ENCODE measurements at places on chromosomes 5 and 9.

DNA sequence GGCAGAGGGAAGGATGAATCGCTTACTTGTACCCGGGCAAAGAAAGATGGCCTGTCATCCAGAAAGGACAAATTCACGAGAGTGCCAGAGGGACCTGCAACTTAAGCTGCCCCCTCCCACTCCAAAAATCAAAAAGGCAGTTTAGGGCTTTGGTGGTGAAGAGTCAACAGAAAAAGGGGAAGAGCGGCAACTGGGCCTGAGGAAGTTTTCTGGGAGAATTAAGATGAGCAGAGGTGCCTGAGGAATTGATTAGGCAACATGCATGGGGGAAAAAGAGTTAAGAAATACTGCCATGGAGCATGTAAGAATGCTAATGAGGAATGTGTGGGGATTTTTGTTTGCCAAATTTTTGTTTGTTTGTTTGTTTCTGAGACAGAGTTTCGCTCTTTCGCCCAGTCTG is 1.8 kb upstream of the ACTL7B start:
- DNase-seq, result no peak

GRCh38 chr9:120783602-120784047 is 9.6 kb downstream of the FBXW2 start:
- no peak for DNase-seq

GRCh38 chr5:131382407-131383395 is 118.8 kb downstream of the CDC42SE2 start:
- DNase-seq, result peak; percentile 36

DNA sequence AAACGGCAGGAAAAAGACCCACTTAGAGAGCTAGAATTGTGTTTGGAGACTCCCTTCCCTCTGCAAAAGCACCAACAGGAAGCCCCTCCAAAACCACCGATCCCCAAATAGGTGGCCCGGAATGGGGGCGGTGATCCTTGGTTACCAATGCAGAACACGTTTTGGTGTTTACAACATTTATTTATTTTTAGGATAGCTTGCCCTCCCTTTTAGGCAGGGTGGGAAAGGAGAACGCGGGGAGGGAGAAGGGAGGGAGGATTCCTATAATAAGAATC is 579 bp upstream of the NTRK2 start:
- no peak for DNase-seq

DNA sequence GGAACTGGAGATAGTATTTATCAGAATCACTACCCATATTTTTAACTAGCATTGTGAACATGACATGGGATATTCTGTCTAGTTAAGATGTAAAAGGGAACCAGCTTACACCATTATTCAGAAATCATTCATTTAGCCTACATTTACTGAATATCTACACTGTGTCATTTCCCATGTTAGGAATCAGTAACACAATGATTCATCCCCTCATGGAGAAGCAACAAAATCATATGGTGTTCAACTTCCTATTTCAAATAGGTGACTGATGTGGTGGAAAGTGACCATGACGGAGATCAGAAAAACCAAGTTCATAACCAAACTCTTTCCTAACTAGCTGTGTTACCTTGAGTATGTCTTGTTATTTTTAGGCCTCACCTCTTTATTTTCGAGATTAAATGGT is 550.0 kb upstream of the TUSC1 start:
- DNase-seq, result no peak

DNA sequence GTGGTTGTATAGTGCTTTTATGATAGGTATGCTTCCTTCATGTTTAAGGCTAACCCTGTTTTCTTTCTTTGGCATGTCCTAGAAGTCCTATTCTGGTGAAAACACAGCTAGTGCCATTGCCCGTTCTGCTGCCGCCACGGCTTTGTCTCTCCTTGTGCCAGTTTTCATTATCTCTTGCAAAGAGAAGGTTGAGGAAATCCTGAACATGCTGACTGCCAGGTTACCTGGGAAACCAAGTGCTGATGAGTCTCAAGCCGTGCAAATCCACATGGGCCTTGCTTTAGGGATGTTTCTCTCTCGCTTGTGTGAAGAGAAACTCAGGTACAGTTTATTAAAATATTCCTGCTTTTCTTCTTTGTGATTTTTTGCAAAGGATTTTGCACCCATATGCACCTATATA is 102.2 kb downstream of the HACD4 start:
- DNase-seq, result no peak

DNA sequence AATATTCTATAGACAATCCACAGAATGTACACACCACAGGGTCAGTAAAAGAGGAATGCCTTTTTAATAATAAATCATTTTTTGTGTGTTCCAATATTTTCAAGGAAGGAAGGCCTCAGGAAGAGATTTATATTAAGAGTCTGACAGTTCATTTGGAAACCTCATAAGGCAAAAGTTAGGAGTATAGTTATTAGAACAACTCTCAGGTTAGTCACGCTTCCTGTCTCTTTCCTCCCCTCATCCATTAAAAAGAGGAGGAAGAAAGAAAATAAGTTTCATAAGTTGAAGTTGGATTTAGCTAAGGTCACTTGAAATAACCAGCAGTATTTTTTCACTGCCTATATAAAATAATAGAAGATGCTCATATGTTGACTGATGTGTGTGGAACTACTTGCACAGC is 863.2 kb downstream of the PTPRD start:
- DNase-seq, result no peak

DNA sequence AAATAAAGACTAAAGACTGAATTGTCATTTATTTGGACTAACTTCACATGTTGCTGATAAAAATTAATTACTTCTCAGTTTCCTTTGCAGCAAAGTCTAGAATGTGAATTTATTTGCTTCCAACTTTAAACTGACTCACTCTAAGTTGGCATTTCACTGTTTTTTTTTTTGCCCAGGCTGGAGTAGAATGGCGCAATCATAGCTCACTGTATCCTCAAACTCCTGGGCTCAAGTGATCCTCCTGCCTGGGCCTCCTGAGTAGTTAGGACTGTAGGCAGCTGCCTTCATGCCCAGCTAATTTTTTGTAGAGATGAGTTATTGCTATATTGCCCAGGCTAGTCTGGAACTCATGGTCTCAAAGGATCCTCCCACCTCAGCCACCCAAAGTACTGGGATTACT is 3.5 kb downstream of the CCNB1 start:
- DNase-seq, result no peak

- DNase-seq, result no peak
These were observed 156.8 kb downstream of the MACROH2A1 start for GRCh38 chr5:135242021-135242865.

DNA sequence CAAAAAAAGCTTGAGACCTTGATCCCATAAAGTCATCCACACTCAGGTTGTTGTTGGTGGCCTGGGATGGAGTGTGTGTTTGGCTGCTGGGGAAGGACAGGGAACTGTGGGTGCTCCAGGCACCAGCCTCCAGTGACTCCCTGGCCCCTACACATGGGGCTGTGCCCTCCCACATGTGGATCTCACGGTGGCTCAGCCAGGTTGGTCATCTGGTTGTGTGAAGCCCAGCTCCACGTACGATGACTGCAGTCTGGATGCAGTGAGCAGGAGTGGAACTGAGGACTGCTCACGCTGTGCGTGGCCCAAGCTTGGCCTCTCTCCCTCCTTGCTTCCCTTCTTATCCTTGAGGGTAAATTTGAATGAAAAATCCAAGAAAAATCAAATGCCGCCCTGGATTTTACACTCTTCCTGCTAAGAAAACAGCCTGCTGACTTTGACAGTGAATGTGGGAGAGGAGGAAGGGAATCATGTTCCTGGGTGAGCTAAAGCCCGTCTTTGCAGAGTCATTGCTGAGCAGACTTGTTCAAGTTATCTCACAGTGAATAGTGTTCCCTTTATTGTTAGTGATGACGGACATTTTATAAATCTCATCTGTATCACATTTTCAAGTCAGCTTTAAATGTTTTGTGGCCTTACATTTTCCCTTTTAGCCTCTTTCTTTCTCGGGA is 65.1 kb upstream of the CACNA1B start:
- no peak for DNase-seq

DNA sequence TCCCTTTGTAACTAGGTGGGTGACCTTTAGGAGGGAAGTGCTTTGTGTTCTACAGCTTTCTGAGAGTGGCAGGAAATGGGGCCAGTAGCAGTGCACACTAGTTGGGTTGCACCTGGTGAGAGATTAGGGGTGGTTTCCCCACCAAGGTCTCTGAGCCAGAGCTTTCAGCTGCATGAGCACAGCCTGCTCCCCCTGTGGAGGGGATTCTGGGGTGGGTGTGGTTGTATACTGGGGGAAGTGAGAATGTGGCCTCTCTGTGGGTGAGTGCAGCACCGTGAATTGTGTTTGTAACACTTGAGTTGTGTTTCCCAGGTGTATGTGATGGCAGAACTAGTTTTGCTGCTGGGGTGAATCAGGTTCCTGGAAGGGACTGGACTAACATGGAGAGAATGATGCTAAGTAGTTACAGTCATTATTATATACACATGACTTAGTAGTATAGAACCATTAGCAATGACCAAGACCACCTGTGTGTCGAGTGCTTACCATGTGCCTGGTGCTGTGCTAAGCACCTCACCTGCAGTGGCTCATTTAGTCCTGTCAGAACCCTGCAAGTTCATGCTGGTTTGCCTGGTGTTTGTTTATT is 11.8 kb upstream of the CXXC5 start:
- DNase-seq, result no peak

- no peak for DNase-seq
These were observed 80.9 kb downstream of the PRR16 start for GRCh38 chr5:120545007-120545406.

- no peak for DNase-seq
These were observed 115.0 kb upstream of the CTSV start for GRCh38 chr9:97153967-97154366.

GRCh38 chr5:171606414-171607024 is 179.1 kb upstream of the SMIM23 start:
- no peak for DNase-seq

- DNase-seq, result no peak
These were observed 1622.5 kb downstream of the MAT2B start for GRCh38 chr5:165127941-165128340.

DNA sequence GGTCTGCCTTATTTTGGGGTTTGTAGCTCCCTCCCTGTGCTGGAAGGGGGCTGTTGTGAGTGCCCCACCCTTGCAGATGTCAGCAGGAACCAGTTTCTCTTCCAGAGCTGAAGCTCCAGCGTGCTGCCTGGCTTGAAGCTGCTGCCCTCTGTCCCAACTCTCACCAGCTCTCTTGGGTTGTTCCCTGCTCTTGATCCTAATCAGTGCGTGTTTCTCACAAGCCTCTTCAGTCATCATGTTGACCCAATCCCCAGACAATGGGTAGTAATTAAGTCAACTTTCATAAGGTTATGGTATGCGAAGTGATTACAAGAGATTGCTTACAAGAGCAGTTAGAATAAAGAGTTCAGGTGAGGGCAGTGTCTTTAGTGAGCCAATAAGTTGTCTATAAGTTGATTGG is 57.0 kb downstream of the PDE8B start:
- no peak for DNase-seq

All from SIG-M5 (cell line).